ENCODE measurements at places on chromosomes 5 and 9.

GRCh38 chr5:157485811-157486210 lies 25.8 kb downstream of the NIPAL4 start:
- no peak for DNase-seq

DNA sequence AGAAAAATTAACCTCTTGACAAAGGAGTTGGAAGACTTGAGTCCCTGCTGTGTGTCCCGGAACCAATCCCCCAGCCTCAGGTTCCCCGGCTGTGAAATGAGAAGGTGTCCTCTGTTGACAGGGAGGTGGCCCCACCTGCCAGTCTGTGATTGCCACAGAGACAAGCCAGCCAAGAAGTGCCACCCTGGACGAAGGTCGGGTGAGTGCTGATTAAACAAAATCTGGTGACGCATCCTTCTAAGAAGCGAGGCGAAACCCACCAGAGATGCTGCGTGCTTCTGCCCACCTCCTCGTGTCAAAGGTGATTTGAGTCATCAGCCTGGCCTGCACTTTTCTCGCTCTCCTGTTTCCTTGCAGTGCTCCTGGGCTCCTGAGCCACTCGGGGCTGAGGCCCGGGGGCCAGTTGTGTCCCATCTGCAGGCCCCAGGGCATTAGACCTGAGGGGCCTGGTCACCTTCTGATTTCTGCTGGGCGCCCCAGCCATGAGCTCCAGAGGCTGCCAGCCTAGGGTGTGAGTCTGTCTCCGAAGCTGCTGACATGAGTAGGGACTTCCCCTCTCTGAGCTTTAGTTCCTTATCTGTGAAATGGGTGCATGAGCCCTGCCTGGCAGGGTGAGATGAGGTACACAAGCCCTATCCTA lies 28.7 kb downstream of the NEK6 start:
- peak; percentile 48 for DNase-seq

DNA sequence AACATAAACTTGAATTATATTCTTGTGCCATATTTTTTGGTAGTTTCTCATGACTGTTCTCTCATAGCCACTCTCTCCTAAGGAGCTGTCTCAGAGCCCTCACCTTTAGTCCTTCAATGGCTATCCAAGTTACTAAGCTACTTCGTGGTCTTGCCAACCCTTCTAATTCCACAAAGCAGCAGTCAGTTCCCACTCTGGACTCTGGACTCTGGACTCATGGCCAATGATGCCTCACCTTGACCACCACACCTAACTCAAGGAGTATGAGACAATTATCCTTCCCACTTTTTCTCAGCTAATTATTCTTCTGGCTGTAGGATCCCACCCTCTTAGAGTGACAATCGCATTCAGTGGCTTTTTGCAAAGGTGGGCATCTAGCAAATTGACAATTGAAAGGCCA lies 42.2 kb downstream of the TUSC1 start:
- no peak for DNase-seq

- no peak for DNase-seq
Observed at GRCh38 chr5:1930880-1931603, 48.3 kb upstream of the IRX4 start.

GRCh38 chr5:176658007-176658599 lies 10.8 kb downstream of the TSPAN17 start:
- DNase-seq = peak; percentile 69

GRCh38 chr9:13568405-13568804 lies 288.9 kb upstream of the MPDZ start:
- DNase-seq = no peak

- no peak for DNase-seq
Observed at GRCh38 chr5:116546743-116547124, 27.9 kb downstream of the SEMA6A start.

- no peak for DNase-seq
Observed at GRCh38 chr5:111673891-111674626, 82.9 kb downstream of the NREP start.

GRCh38 chr9:38110476-38110875 lies 41.4 kb upstream of the SHB start:
- no peak for DNase-seq

GRCh38 chr5:159179529-159180305 lies 29.6 kb downstream of the RNF145 start:
- DNase-seq = no peak

DNA sequence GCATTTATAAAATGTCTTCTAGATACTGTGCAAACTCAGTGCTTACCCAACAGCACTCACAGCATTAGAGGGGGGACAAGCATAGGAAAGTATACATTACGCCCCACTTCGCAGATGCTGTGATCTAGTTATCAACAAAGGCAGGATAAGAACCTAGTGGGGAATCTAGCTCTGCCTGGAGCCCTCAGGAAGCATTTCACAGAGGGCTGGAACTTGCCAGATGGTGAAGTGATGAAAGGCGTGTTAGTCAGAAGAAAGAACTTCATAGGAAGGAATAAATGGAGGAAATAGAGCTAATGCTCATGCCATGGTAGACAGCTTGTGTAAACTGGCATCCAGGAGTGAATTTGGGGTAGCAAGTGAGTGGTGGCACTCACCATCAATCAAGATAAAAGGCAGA lies 25.8 kb downstream of the DIRAS2 start:
- no peak for DNase-seq

DNA sequence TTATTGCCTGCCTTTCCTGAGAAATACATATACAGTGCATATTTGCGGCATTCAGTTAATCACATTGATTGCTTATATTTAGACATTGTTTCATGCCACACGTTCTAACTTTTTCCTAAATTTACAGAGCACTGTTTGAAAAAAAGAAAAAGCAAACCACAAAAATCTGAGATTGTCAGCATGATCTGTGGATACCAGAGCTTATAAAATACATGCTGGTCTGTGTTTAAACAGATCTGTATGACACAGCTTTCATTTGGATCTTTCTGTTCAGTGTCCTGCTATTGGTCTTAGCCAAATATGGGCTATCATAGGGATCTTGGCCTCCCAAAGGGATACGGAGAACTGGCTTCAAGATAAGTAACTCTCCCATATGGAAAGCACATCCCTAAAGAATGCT lies 20.2 kb downstream of the ALDH1A1 start:
- no peak for DNase-seq
